Endothelial cell of umbilical vein (primary cell): ENCODE measurements at places on chromosomes 7 and 10.

GRCh38 chr7:130334274-130334673 lies 10.3 kb upstream of the CPA5 start:
- DNase-seq, result no peak

DNA sequence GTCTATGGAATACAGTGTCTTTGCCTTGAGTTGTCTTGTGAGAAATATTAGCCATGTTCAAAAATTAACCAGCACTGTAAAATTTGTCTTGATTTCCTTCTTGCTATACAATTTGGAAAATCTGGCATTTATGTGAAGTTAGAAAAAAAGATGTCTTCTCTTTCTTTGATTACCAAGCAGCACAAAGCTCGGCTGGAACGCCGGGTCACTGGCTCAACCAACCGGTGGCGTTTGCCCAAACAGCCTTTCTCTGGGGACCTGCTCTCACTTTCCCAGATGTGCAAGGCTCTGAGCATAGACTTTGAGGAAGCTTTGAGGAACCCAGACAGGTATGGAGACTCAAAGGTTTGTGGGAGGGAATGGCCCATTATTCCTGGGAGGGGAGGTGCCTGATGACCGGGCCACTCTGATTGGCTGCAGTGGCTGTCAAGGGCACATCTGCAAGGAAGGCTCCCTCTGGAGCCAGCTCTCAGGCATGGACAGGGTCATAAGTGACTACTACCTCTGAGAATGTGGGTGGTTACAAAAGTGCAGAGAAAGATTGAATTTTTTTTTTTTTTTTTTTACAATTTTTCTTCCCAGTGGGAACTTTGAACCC lies 5.6 kb downstream of the BTBD16 start:
- no peak for DNase-seq

DNA sequence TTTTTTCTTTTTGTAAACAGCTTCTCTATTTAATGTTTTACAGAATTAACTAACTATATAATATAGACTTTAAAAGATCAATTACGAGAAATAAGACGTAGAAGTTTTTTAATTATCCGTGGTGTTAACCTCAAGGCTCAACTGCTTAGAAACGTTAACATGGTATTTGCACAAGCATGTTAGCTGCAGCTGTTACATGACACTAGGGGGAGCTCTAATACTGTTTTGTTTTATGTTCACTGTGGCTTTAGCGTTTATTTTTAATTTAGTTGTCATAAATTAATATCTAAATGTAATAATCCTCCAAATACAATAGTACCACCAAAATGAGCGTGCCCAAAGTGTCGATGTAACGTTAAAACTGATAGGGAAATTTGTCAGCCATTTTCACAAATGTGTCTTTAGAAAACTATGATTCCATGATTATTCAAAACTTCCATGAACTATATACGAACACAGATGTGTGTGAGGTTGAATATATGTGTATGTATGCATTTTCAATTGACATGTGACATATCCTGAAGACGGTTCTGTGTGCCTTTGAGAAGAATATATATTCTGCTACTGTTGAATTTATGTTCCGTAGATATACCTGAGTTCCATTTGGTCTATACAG lies 828.8 kb upstream of the MBL2 start:
- DNase-seq, result peak; percentile 52

GRCh38 chr7:157516311-157516710 lies 179.5 kb downstream of the DNAJB6 start:
- DNase-seq, result no peak

GRCh38 chr10:112533916-112534315 lies 86.9 kb downstream of the VTI1A start:
- DNase-seq, result no peak

GRCh38 chr7:77428777-77429231 lies 12.7 kb upstream of the GSAP start:
- no peak for DNase-seq

- peak; percentile 22 for DNase-seq
Observed at GRCh38 chr10:102869258-102870198, at the start of gene AS3MT. Gene AS3MT (plus strand): TSS chr10:102869470. CDS start chr10:102869593, 123 bp downstream.

- DNase-seq, result no peak
Observed at GRCh38 chr10:34437906-34438305, 377.2 kb downstream of the PARD3 start.

DNA sequence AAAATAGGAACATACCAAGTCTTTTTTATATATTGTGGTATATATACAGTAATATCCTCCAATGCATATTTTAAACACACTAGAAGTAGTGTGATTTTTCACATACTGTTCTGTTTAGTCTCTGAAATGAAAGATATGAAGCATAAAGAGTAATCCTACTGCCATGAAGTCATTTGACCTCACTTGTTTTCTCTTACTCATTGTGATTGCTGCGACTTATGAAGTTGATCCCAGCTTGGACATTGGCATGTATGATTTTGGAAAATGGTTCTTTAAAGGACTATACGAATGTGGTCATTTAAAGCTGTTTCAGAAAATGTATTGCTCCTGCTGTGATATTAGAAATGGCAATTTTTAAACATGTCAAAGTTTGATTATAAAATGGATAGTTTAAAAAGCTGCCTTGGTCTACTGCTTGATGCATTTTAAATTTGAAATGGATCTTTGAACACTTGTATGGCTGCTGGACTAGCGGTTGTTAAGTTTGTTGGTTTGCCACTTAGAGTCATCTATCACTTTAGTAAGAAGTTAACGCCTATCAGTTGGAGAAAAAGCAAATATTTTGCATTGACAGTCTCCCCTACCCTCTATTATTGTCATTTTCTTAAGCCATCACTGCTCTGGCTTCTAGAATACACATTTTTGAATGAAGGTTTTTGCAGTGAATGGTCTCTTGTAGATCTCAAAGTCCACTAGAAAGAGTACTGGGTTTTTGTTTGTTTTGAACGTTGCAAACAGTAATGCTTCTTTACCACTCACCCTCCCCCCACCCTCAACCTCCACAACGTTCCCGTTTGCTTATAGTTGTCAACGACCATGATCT lies 881 bp upstream of the PCGF5 start:
- no peak for DNase-seq

DNA sequence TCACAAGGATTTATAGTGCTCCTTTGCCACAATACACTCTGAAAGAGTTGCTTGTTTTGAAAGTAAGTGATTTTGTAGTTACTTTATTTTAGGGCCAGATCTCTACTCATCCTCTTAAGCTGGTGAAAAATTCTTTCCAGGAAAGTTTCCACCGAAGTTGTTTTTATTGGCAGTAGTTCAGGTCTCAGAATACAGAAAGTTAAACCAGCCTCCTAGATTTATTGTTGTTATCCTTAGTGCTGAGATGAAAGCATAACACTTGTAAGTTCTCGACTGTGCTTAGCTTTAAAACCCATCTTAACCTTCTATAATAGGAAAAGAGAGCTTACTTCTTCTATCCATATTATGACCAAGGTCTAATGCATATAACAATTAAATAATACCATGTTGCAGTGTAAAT lies 5.5 kb downstream of the AP3M1 start:
- peak; percentile 97 for DNase-seq

GRCh38 chr7:140322759-140323158 lies 75.6 kb downstream of the SLC37A3 start:
- DNase-seq, result no peak

GRCh38 chr7:974172-974571 lies 1.2 kb downstream of the COX19 start:
- DNase-seq, result no peak

DNA sequence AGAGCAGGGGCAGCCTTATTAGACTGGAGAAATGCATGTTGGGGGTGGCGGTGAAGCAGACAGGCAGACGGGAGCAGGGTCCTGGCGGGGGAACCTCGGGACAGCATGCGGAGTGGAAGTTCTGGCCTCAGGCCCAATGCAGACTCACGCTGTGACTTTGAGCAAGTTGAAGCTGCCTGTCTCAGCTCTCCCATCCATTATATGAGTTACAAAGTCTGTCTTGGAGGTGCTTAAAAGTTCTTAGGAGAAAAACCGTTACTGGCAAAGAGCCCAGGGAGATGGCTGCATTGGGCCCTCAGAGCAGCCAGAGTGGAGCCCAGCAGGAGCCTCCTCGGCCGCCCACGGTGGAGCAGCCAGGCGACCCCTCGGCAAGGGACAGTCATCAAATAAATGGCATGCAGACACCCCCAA lies 509.5 kb downstream of the PLXNA4 start:
- DNase-seq, result no peak

- DNase-seq, result no peak
Observed at GRCh38 chr10:45453639-45454255, 79.7 kb downstream of the ALOX5 start.

DNA sequence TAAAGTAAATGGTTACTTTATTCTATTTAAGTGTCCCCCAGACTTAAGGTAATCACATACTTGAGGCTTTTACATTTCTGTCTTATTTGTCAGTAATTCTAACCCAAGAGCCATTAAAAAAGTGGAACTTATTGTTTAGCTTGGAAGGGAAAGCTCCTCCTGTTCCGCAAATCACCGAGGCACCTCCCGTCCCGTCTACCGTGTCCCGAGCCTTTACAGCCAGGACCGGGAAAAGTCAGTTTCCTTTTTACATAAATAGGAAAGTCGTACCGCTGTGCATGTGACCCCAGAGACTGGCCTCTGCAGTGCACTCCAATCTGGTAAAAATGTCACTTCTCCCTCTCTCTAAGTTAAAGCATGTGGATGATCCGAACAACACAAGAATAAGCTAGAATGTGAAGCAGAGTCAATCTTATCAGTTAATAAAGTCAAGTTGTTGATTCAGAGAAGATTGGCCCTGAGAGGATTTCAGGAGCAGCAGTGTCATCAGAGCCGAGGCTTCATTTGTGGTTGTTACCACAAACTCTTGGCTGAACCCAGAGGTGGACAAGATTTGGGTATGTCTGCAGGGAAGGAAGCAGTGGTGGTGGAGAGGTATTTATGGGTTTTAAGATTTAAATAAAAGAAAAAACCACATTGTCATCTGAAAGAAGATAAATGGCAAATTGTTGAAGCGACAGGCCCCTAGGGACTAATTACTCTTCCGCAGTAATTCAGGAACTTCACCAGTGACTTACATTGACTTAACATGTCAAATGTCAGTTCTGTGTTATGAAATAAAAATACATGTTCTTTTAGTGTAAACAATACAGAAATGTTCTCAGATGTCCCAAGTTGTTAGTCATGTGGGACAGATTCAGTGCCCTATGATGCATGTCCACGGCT lies 316.6 kb upstream of the ZNF32 start:
- DNase-seq, result peak; percentile 46

GRCh38 chr7:22444181-22444971 lies 55.6 kb downstream of the STEAP1B start:
- DNase-seq, result peak; percentile 96

DNA sequence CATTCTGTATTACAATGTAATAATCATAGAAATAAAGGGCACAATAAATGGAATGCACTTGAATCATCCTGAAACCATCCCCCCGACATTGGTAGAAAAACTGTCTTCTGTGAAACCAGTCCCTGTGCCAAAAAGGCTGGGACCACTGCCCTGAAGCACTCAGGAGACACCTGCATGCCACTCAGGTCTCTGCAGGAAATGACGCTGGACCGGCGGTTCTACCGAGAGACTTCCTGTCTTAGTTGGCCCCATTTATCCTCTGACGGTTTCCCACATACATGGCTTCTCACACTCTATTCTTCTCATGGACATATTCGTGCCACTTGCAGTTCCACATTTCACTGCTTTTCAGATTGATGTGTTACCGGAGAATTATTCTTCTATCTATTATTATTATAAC lies 617.5 kb downstream of the SDK1 start:
- no peak for DNase-seq

- DNase-seq, result no peak
Observed at GRCh38 chr7:3065724-3066143, 22.1 kb upstream of the CARD11 start.

DNA sequence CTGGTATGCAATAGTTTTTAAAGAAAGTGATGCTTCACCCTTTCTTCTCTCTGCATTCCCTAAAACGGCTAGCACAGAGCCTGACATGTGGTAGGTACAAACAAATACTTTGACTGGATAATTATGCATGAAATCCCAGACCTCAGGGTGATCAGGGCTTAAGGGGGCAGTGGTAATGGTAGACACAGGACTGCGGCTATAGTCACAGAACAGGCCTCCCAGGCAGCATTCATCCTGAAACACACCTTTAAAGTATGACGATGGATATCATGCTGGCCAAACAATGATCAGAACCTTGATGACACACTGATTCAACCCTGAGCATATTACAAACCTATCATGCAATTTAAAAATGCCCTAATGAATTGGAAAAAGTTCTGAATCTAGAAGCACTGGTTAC lies 110.8 kb downstream of the PIP4K2A start:
- no peak for DNase-seq

DNA sequence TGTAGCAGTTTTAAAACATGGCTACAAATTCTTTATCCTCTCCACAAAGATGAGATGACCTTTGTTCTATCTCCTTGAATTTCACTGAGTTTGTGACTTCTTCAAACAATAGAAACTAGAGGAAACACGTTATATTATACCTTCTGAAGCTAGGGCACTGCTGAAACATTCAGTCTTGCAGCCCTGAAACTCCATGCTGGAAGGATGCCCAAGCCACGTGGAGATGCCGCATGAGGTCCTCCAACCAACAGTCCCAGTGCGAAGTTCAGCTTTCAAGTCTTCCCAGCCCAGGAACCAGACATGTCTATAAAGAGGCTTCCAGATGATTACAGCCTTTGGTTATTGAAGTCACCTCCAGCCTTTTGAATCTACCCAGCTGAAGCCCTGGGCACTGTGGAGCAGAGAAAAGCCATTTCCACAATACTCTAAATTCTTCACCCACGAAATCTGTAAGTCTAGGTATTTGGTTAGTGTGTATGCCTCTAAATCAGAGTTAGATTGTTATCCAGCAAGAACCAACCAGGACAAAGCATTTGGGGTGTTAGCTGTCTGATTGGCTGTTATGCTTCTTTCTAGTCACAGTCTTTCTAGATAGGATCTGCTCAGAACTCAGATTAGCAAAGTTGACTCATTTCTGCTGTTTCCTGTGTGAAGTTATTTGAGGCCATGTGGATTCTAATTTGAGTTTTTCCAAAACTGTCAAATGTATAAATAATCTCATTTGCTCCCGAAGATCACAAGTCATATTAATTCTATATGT lies 186.5 kb upstream of the TMEM72 start:
- peak; percentile 7 for DNase-seq

- DNase-seq, result no peak
Observed at GRCh38 chr7:134495546-134495945, 31.8 kb upstream of the AKR1B10 start.

- DNase-seq, result peak; percentile 26
Observed at GRCh38 chr10:71713135-71714030, 6.2 kb downstream of the C10orf105 start.

DNA sequence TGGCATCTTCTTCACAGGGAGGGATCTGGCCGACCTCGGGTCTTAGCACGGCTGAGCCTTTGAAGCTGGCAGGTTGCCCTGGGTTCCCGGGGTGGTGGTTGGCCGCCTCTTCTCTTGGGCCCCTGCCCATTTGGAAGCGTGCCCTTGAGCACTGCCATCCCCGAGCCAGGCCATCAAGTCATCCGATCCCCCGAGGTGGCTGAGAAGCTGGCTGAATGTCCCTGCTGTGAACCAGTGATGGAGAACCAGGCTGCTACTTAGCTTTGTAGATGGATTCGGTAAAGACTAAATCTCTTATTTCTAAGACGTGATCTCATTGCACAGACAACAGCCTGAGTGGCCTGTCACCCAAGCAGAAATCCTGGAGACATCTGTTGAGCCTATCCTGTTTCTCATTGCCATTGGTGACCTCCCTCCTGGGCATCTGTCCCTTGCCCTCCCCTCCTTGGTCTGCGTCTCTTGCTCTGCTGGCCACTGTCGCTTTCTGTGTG lies 74.3 kb downstream of the GRK5 start:
- no peak for DNase-seq

GRCh38 chr7:91632234-91632940 lies 248.1 kb downstream of the MTERF1 start:
- peak; percentile 53 for DNase-seq

- DNase-seq, result no peak
Observed at GRCh38 chr10:87504307-87504639, 420 bp upstream of the MINPP1 start.

GRCh38 chr7:34143402-34143801 lies 238.1 kb downstream of the BMPER start:
- no peak for DNase-seq
